ENCODE measurements at places on chromosomes 12 and 14.

- no peak for DNase-seq
These were observed 652.9 kb upstream of the FLRT2 start for GRCh38 chr14:84877061-84877460.

- no peak for DNase-seq
These were observed 5.2 kb upstream of the RIMKLB start for GRCh38 chr12:8692573-8692972.

DNA sequence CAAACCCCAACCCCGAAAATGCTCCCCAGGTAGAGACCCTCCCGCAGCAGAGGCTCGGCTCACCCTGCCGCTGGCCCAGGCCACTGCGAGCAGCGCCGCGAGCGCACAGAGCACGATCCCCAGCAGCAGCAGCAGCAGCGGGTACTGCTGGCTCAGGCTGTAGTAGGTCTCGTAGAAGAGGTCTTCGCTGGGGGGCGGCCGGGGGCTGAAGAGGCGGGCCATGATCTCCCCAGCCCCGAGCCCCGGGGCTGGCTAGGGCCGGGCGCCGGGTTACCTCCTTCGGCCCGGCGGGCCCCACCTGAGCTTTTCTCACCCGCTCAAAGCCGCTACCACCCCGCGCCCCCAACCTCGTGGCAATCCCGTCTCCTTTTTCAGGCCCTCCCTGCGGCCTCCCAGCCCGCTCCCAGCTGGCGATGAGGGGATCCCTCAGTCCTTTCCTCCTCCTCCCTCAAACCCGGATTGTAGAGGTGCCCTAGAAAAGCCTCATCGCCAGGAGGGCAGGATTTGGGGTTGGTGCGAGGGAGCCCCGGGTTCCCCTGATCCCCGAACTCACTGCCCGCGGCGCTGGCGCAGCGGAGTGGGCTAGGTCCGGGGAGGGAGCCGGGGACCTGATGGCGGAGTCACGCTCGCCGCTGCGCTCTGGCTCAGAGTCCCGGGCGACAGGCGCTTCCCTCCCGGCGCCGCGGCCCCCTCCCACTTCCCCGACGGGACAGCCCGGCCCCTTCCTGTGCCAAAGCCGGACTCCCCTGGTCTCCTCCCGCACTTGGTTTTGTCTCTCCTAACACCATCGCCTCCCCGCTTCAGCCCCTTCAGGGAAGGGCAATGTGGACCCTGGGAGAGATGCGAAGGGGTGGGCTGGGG is at the start of gene ADCY4:
Gene ADCY4, minus strand, starts transcription at position 641 of the 861 bp plus-strand sequence. Its CDS starts 419 bp downstream, at position 222.
- no peak for DNase-seq

- no peak for DNase-seq
These were observed 645.2 kb downstream of the VRK1 start for GRCh38 chr14:97442363-97442762.

DNA sequence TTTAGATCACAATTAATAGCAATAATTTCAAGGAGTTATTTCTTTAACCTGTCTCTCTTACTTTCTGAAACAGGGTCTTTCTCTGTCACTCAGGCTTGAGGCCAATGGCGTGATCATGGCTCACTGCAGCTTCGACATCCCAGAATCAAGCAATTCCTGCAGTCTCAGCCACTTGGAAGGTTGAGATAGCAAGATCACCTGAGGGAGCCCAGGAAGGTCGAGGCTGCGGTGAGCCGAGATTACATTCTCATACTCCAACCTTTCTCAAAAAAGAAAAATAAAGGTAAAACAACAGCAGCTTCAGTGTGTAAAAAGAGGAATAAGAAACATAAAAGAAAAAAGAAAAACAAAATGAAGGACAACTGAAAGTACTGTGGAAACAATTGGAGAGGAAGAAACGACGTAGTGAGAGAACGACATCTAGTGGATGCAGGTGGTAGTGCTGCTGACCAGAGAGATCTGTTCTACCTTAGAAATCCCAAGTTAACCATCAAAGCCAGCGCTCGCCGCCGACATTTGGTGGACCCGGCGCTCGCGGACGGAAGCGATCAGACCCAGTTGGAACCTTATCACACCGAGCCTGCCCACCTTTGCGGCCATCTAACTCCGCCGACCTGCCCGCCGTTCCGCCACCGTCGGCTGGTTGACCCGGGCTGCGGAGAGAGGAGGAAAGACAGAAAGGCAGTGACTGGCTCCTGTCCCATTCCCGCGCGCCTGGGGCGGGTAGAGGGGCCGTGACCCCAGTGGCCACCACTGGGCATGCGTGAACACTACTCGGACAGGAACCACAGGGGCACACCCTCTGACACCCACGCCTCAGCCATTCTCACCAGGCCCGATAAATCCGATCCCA is 196.1 kb downstream of the ALG10 start:
- DNase-seq, result peak; percentile 8

GRCh38 chr12:62697893-62698292 is 231.3 kb downstream of the MON2 start:
- DNase-seq, result no peak

DNA sequence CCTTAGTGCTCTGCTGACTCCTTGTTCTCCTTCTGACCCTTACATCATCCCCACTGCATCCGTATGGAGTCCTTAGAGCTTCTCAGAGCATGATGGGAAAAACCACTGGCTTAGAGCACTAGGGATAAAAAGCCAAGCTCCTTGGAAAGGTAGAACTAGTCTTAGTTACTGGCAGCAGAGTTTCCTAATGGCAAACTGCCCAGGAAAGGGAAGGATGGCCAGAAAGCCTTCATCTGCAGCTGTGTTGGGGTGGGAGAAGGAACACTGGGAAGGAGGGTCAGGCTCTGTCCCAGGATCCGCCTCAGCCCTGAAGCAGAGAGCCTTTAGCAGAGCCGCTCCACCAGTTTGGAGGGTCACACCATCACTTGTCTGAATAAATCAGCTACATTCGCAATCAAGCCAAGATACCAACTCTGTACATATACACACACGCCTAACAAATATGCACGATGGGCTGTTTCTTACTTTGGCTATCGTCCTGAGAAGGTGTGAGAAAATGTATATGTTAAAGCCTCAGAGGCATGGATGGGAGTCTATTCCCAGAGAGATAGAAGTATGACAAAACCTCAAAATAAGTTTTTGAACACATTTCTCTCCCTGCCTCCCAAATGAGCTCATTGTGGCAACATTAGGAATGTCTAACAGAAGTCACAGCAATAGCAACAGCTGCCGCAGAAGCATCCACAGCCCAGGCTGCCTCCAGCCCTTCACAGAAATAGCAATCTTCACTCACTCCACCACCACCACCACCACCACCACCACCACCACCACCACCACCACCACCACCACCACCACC is 18.6 kb upstream of the GALNT8 start:
- DNase-seq, result no peak

GRCh38 chr12:58176296-58176869 is 235.0 kb downstream of the ATP23 start:
- no peak for DNase-seq

DNA sequence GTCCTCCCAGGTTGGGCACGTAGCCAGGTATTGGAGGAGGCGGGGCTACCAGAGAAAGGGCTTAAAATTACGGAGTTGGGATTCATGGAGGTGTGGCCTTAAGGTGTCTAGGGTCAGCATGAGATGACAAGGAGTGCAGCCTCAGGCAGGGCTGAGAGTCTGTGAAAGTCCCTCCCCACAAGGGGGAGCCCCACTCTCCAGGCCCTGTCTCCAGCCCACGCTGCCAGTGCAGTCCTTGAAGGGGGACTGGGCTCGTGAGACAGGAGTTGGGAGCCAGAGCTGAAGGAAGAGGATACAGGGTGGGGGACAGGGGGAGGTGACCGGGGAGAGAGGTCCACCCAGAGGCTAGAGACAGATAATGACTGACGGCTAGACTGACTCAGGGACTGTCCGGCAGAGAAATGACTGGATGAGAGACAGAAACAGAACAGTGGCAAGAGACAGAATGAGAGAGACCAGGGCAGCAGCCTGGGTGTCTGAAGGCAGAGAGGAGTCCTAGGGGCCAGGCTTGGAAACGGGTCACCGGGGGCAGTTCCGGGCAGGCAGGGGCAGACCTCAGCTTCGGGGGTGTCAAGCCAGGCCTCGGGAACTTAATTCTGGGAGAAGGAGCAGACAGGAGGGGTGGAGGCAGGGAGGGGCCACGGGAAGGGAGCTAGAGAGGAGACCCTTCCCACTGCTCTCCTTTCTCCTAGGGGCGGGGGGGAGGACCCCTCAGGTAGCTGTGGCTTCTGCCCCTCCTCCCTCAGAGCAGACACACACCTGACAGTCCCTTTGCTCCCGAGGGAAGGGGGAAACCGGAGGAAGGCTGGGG is 970 bp downstream of the CDH24 start:
- no peak for DNase-seq

DNA sequence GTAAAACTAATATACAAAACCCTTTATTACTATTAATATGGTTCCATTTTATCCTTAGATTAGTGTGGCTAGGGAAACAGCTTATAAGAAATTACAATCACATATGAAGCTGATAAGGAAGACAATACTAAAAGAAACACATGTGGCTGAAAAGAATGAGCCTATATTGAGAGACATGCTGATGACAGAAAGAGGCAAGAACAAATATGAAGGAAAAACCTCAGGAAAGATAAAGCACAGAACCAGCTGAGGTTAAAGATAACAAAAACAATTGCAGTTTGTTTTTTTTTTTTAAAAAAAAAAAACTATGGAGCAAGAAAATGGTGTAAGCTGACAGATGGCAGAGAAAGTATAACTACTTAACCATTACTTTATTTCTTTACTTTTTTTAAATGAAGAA is 69.2 kb upstream of the OSBPL8 start:
- no peak for DNase-seq

DNA sequence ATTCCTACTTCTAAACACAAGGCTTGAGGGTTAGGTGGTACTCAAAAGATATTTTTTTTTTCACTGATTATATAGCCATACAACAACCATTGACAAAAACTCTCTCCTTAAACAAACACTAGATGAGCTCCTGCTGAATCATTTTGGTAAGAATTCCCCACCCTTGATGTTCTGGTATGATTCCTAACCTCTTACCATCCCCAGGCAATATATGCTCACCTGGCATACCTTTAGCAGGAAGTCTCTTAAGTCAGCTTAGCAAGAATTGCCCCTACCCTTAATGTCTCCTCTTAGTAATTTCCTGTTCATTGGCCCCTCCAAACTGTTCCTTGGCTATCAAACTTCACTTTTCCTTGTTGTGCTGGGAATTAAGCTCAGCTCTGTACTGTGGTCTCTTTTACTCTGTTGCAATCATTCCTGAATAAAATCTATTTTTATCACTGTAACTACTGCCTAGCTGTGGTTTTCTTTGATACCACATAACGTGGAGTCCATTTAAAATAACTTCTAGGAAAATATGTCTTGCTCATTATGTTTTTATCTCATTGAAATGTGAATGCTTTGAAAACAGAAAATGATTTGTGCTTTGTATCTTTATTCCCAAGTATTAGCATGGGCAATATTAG is 712.6 kb downstream of the SLC16A7 start:
- DNase-seq, result peak; percentile 31

GRCh38 chr14:101496776-101497683 is 64.3 kb upstream of the DIO3 start:
- DNase-seq, result no peak

- no peak for DNase-seq
These were observed 99.5 kb downstream of the DICER1 start for GRCh38 chr14:95057851-95058250.

DNA sequence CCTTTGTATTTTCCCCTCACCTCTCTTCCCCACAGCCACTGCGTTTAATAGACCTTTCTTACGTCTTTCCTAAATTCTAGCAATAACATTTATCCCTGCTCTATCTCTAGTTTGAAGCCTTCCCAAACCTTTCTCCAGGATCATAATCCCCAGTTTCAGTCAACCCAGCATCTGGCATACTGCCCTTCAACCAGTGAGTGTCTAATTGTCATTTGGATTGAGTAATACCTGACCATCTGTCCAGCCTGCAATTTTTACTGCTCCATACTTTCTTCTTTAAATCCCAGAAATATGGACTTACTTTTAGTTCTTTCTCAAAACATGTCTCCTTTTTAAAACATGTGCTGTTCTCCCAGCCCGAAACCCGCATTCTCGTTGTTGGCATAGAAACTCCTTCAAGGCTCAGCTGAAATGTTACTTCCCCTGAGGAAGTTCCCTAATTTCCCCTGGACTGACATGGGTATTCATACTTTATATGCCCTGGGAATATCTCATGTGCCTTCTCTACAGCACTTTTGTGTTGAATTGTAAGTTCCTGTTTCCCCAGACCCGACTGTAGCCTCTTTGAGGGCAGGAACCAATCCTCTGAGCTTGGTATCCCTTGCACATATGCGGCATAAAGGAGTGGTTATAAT is 65.1 kb upstream of the ETV6 start:
- DNase-seq, result no peak

DNA sequence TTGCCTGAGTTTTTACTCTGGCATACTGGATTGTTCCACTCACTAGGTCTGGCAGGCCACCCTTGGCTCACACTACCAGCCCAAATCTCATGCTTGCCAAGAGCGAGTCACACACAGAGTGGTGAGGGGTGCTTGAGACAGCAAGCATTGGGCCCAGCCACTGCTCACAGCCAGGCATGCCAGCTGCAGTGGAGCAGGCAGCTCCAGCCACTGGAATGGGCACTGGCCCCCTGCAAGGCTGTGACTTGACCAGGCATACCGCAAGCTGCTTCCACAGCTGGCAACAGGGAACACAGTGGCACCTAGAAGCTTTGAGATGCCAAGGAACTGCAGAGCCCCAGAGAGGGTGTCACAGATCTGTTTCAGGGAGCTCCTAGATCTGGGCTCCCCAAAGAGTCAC is 488.5 kb downstream of the LRFN5 start:
- DNase-seq, result no peak

GRCh38 chr14:91272341-91273272 is 28.1 kb upstream of the GPR68 start:
- DNase-seq, result no peak

DNA sequence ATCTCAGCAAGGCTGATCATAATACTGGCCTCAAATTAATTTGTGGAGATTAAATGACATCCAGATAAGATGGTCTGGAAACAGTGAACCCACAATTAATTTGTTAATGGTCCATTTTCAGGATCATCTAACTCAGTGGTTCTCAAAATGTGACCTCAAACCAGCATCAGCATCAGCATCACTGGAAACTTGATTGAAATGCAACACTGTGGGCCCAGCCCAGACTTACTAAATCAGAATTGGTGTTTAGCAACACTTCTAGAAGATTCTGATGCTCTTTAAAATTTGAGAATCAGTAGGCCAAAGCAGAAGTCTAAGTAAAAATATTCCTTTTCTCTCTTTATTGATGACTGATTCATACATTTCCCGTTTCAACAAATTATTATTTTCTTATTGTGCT is 10.7 kb upstream of the KRT82 start:
- no peak for DNase-seq

DNA sequence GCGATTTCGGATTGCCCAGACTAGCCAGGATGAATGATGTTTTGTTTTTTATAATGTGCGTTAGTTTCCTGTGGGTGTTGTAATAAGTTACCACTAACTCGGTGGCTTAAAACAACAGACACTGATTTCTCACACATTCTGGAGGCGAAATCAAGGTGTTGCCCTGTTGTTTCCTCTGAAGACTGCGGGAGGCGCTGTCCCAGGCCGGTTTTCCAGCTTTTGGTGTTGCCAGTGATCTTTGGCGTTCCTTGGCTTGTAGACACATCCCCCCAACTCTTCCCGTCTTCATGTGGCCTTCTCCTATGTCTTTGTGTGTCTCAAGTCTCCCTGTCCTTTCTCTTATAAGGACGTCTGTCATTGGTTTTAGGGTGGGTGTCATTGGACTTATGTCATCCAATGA is 267.7 kb downstream of the AACS start:
- no peak for DNase-seq
